ENCODE measurements at places on chromosomes 13 and 19.

GRCh38 chr19:48469934-48470680, 938 bp downstream of the CYTH2 start:
- no peak for DNase-seq

DNA sequence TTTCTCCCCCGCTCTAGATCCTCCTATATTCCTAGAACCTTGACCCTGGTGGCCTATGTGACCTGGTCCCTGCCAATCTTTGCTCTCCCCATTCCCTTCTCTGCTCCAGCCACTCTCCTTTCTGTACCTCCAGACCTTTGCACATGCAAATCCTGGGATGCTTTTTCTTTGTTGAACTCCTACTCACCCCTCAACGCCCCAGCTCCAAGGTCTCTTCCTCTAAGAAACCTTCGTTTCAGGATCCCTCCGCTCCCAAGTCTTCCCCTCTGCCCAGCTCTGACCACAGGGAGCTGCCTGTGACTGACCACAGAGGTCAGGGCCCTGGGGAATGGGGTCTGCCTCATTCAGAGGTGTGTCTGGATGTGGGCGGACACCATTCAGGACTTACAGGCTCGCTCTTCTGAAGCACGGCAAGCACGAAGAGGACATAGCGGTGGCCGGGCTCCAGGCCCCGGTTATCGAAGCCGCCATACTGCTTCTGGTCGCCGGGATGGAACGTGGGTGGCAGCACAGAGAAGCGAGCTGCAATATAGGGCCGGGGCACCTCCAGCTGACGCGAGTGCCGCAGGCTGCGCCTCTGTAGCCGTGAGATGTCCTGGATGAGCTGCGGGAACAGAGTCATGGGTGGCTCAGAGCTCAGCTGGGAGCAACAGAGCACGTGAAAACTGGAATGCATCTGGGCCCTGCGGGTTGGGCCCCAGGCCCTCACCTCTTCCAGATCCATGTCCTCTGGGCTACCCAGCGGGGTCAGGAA, 120.9 kb downstream of the PTPRS start:
- no peak for DNase-seq

GRCh38 chr13:20901668-20902437, 693 bp downstream of the XPO4 start:
- peak; percentile 98 for DNase-seq

DNA sequence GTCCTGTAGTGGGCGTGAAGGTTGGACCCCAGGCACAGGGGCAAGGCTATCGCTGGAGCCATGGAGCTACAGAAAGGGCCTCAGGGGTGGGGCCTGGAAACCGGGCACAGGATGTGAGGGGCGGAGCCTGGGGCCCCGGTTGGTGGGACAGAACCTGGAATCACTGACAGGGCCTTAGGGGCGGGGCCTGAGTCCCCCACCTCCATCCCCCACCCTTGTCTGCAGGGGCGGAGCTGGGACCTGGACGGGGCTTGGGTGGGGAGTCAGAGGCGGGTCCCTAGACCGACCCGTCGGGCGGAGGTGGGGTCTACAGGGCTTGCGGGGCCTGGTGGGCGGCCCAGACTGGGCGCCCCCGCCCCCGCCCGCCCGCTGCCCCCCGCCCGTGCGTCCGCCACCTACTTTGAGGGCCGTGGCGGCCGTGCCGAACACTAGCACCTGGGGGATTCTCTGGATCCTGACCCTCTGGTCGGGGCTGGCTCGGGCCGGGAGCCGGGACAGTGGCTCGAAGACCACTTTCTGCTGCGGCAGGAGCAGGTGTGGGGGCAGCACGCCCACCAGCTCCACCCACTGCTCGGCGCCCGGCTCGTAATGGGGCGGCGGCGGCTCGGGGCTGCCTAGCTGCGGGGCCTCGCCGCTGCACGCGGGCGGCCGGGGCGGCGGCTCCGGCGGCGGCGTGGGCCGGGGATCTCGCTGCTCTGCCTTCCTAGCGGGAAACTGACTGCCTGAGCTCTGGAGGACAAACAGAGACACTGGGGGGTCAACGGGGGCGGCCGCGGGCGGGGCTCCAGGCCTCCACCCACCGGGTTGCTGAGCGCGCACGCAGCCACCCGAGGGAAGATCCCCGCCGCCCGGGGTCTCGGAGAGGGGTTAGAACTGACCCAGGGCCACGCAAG, 26.3 kb downstream of the DCAF15 start:
- peak; percentile 71 for DNase-seq

GRCh38 chr13:98595134-98595533, 18.2 kb upstream of the STK24 start:
- no peak for DNase-seq

DNA sequence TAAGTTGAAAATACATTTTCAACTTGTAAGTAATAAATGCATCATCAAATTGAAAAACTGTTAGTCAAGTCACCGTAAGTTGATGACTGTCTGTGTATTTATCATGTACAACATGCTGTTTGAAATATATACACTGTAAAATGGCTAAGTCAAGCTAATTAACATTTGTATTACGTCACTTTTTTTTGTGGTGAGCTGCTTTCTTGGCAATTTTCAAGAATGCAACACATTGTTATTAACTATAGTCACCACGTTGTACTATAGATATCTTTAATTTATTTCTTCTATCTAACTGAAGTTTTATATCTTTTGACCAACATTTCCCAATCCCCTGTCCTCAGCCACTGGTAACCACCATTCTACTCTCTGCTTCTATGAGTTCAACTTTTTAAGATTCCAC, 57.0 kb downstream of the RBM26 start:
- DNase-seq, result no peak

GRCh38 chr19:29764361-29764760, 47.4 kb upstream of the CCNE1 start:
- no peak for DNase-seq

DNA sequence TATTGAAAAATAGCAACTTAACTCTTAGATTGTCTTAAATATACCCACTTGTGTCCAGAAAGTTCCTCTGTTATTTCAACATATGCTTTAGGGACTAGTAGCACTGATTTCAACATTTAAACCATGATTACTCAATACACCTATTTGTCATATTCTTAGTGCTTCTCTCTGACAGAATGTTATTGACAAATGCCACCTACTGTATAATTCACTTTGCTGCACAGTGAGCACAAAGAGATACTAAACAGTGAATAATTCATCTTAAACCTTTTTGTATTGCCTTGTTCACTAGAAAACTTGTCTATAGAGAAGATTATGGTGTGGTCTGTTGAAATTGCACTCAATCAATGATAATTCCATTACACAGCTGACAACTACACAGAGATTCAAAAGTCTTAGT, 692.6 kb downstream of the PCDH17 start:
- peak; percentile 18 for DNase-seq

GRCh38 chr13:79376843-79377242, 29.2 kb downstream of the RBM26 start:
- DNase-seq, result no peak

DNA sequence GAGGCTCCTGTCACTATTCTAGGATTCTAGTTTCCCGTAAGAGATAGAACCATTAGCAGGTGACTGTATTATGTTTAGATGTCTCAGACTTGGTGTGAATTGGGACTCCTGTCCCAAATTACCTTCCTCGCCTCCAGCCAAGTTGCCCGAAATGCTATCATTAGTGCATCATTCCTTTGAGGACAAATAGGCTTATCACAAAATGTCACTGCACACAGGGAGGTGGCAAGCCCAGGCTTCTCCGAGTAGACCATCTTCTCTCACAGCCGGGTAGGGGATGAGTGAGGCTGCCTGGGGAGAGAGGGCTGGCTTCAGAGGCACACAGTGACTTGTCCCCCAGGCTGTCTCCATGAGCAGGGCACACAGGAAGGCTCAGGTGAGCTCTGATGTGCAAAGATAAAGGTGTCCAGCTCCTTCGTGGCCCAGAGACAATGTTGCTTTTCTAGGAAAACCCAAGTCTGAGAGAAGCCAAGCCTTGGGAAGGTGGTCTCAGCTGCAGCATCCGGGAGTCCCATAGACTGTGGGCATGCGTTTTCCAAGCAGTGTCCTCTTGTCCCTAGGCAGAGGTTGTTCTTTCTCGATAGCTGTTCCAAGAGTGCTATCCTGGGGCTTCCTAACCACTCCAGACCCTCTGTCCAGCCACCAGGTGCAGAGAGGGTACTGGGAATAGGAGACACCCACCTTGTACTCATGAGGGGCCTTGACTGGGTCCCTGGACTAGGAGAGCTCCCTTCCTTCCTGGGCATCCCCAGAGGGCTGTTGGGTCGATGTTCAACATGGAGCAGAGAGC, 163.1 kb upstream of the TSHZ3 start:
- DNase-seq, result no peak

DNA sequence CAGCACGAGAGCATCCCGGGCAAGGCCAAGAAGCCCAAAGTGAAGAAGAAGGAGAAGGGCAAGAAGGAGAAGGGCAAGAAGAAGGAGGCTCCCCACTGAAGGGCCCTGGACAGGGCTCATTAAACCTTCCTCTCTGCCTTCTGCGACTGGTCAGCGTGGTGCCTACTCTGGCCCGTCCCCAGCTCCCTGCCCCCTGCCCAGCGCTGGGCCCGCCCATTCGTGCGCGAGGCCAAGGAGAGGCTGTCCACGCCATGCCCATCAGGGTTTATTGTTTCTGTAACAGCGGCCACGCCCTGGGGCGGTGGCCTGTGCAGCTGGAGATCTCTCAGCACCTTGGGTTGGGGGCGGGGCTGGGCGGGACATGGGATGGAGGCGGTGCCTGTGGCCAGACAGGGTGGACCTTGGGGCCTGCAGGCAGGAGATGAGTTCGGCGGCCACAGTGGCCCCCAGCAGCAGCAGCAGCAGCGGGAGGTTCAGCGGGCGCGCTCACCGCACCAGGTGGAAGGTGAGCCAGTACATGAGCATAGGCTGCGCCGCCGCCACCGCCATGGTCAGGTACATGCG, 897 bp downstream of the C19orf33 start:
- peak; percentile 80 for DNase-seq

GRCh38 chr13:52969373-52969772, 59.2 kb upstream of the OLFM4 start:
- DNase-seq, result peak; percentile 93

- no peak for DNase-seq
Observed at GRCh38 chr13:111011899-111012298, 97.0 kb upstream of the ANKRD10 start.

GRCh38 chr19:4647676-4648644, 8.6 kb downstream of the TNFAIP8L1 start:
- DNase-seq, result no peak

GRCh38 chr19:52938761-52939160, 15.5 kb upstream of the ZNF888 start:
- no peak for DNase-seq

- no peak for DNase-seq
Observed at GRCh38 chr19:5977222-5977784, 637 bp downstream of the RANBP3 start.

GRCh38 chr19:16379521-16380313, 55.1 kb downstream of the KLF2 start:
- DNase-seq, result no peak

GRCh38 chr19:29040292-29040691, 172.7 kb downstream of the UQCRFS1 start:
- no peak for DNase-seq

GRCh38 chr13:101535192-101535746, 82.8 kb downstream of the ITGBL1 start:
- DNase-seq, result no peak

GRCh38 chr13:31803311-31803710, 64.0 kb downstream of the RXFP2 start:
- no peak for DNase-seq

- DNase-seq, result no peak
Observed at GRCh38 chr19:49129238-49129583, 9.9 kb downstream of the PPFIA3 start.
